ENCODE measurements at places on chromosomes 7 and 10.

DNA sequence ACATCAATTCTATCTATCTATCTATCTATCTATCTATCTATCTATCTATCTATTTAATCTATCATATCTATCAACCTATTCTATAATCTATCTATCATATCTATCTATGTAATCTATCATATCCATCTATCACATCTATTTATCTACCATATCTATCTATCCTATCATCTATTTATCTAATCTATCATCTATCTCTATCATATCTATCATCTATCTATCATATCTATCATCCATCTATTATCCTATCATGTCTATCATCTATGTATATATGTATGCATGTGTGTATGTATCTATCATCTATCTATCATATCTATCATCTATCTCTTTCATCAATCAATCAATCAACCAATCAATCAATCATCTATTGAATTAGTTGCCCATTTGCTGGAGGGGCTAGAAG, 159.3 kb upstream of the GALNT17 start:
- DNase-seq = no peak

GRCh38 chr10:95809370-95810197, 53.6 kb downstream of the ENTPD1 start:
- DNase-seq = no peak

- DNase-seq = no peak
Measured at GRCh38 chr10:106304056-106304455, 860.5 kb downstream of the SORCS1 start.

GRCh38 chr7:158731761-158732160, 27.2 kb upstream of the NCAPG2 start:
- no peak for DNase-seq

GRCh38 chr10:124041675-124042445, 51.5 kb downstream of the CHST15 start:
- no peak for DNase-seq

DNA sequence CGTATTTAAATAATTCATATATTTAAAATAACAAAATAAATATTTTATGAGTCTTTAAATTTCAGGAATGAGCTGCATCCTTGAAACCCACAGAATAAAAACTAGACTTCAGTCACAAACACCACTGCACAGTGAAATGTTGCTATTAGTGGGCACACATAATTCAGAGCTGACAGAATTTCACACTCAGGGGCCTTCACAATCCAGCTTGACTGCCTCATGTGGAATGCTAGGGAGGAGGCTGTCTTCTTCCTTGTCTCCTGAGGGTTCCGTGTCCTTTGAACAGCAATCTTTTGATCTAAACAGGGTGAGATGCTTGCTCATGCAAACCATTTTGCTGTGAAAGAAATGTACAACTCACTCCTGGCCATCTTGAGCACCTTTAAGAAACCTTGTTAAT, 346.7 kb downstream of the CCSER2 start:
- no peak for DNase-seq

GRCh38 chr10:5971315-5971832, 6.0 kb downstream of the IL15RA start:
- no peak for DNase-seq

Measured in left kidney (tissue), 8 donors.